ENCODE measurements at places on chromosomes 3 and 15.

- no peak for DNase-seq
These were observed 331 bp downstream of the RNU6-1 start for GRCh38 chr15:67839499-67839928.

- no peak for DNase-seq
These were observed 223.7 kb downstream of the PDZRN3 start for GRCh38 chr3:73401059-73401458.

- DNase-seq = no peak
These were observed 357.9 kb downstream of the LSAMP start for GRCh38 chr3:116087426-116087825.

GRCh38 chr3:188170461-188171459, 16.8 kb downstream of the LPP start:
- no peak for DNase-seq

GRCh38 chr3:188202358-188203138, 48.6 kb downstream of the LPP start:
- DNase-seq = no peak

DNA sequence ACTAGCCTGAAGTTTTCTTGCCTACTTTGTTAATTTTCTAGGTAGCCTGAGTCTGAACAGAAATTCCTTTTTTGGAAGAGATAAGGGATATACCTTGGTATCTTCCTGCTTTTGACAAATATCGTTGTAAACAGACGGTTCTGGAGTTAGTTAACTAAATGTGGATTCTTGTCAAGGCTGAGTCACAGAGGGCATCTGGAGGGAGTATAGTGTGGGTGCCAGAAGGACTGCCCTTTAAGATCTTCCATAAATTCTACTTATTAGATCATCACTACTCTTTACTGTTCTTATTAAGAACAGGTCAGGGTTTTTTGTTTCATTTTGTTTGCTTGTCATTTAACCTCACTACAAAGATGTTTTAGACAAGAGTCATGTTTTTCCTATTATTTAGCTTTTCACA, 125.3 kb upstream of the SKOR1 start:
- no peak for DNase-seq

- DNase-seq = no peak
These were observed 907.8 kb downstream of the NTRK3 start for GRCh38 chr15:87348746-87349145.

DNA sequence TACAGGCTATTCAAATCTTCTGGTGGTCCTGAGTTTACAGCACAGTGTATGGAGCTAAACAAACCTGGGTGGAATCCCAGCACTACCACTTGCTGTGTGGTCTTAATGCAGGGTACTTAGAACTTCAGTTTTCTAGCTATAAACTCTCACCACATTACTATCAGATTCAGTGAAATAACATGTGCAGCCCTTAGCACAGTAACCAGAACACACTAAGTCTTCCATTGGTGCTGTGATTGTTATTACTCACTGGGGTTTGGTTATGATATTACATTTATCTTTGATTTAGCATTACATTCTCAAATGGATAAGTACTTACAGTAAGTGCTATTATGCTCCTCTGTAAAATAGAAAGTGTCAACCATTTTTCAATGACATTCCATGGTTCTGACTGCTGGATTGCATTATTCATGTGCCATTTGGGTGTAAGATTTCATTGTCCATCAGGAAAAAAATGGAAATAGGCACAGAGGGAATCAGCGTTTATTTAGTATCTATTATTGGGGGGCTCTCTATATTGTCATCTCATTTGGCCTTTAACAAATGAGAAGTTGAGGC, 81.9 kb downstream of the PDE8A start:
- no peak for DNase-seq

DNA sequence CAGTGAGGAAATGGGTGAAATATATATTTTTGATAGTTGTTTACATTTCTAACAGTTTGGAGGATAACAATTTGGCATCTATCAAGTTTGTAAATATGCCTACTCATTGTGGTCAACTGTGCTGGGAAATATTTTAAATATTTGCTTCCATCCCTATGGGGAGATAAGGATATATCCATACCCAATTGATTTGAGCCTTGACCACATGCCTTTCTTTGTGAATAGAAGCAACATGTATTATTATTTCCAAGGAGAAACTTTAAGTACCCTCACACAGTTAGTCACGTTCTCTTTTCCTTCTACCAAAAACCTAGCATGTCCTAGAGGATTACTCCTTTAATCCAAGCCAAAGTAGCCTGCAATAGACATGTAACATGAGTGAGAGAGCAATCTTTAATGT, 245.4 kb upstream of the CBLB start:
- no peak for DNase-seq

DNA sequence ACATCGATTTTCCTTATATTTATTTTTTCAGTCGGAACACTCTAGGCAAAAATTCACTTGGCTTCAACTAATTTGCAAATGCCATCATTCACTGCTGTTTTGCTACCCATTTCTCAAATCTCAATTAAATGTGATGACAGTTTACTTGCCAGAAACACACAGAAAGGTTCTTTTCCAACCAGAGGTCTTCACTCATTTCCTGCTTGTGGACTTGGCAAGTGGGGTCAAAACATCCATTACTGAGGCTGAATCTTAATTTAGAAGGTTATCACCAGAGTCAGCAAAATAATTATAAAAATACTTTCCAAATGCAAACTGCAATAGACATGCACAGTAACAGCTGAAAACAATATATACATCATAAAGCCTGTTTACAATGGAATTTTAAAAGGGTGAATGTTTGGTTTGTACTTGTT, 625.4 kb upstream of the TBL1XR1 start:
- no peak for DNase-seq

- DNase-seq = no peak
These were observed 177.6 kb downstream of the KCNAB1 start for GRCh38 chr3:156298014-156298413.

GRCh38 chr3:170839518-170840100, 30.4 kb downstream of the RPL22L1 start:
- no peak for DNase-seq

- no peak for DNase-seq
These were observed 22.4 kb downstream of the GJD2 start for GRCh38 chr15:34732430-34732829.

DNA sequence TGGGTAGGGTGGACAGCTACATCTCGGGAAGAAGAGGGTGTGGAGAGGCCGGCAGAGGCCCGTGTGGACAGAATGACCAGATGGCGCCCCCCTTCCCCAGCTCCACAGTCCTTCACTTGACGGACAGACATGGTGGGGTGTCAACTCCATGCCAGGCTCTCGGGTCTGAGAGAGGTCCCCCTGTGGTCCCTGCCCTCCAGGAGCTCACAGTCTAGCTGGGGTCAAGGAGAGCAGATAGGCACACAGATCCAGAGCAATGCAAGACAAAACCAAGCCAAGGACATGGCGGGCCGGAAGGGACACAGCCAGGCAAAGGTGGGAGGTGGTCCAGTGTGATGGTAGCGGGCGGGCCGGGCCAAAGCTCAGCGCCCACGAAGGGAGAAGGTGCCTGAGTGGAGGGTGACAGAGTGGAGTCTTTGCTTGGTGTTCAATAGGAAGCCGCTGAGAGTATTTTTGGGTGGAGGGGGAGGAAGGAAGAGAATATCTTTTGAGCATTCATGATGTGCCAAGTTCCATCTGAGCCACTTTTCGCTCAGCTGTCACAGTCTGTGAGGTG, 72.1 kb upstream of the SEC13 start:
- DNase-seq = no peak

DNA sequence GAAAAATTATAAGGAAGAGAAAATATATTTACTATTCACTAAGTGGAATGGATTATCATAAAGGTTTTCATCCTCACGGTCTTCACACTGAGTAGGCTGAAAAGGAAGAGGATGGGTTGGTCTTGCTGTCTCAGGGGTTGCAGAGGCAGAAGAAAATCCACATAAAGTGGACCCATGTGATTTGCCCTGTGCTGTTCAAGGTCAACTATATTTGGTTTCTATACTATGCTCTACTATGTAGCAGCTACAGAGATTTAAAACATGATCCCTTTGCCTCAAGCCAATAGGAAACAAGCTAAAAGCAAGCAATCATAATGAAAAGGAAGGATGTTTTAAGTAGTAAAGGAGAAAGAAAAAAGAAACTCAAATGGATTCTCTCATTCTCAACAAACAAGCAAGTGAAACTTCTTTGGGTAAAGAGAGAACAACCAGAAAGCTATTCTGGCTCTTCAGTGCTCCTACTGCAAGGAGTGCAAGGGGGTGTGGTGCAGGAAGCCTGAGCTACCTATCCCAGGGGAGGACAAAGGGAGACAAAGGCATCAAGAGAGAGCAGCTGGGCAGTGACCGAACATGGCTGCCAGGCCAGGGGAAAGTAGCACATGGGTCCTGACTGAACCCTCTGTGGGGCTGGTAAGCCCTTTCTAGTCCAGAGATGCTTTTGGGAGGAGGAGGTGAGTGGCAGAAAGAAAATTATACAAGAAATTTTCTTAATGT, 35.9 kb downstream of the SFMBT1 start:
- no peak for DNase-seq

- no peak for DNase-seq
These were observed 10.6 kb upstream of the P3H2 start for GRCh38 chr3:190131329-190131728.

DNA sequence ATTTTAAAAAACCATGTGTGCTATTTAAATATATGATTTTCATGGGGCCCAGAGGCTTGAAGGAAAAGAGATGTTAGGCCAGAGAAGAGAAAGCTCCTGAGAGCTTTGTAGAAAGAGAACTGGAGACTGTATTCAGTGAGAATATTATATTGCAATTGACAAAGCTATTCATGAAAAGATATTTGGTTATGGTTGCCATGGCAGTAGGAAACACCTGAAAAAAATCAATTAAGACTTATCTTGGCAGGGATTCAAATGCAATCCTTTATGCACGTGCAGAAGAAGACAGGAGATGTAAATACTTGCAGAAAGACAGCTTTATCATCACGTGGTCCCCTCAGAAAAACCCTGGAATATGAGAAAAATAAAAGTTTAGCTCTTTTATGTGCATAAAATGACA, 636.0 kb upstream of the TBL1XR1 start:
- DNase-seq = no peak

- DNase-seq = no peak
These were observed 217.7 kb upstream of the CGNL1 start for GRCh38 chr15:57158589-57158988.

DNA sequence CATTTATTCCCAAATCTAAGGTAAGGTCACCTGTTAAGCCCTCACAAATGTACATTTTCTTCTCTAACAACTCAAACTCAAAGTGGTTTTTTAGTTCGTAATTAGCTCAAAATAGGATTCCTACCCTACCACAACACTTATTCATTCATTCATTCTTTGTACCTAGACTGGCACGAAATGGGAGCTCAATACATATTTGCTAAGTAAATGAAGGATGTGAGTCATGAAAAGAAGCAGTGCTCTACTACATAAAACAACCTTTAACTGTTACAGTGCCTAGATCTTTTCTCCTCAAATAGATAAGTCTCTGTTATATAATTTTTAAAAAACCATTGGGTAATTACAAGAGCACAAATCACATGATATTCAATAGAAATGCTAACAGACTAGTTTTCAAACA, 13.1 kb downstream of the RSL24D1 start:
- no peak for DNase-seq

- DNase-seq = no peak
These were observed 120.5 kb downstream of the LRIG1 start for GRCh38 chr3:66380200-66380932.

DNA sequence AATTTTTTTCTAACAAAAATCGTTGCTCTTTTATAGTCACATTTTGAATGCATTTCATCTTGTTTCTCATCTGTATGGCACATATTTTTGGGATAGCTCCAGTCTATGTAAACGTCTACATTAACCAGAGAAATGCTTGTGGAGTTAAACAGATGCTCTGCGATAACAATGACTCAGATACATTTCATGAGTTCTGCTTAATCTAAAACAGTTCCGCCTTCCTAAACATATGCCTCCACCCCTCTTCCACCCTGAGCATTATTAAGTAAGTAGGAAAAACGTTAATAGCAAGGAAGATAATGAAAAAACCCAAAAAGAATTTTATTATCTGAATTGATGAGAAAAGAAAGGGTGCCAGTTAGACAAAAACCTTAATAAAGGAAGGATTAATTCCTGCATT, 396.1 kb downstream of the TUSC7 start:
- DNase-seq = no peak

DNA sequence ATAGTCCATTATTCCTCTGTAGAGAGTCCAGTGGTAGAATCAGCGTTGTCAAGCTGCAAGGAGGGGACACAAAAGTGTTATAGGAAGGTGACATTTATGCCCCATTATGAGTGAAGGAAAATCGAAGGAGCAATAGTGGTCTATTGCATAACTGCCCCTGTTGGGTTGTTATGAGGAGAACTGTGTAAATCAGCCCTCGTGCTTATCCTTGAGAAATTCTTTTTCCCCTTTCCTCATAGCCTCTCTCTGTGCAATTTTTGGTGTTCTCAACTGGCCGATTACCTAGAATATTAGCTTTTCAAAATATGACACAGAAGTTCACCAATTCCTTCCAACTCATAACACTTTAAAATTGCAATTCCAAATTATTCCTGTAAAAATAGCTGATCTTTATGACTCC, 286.6 kb downstream of the RBMS3 start:
- no peak for DNase-seq

DNA sequence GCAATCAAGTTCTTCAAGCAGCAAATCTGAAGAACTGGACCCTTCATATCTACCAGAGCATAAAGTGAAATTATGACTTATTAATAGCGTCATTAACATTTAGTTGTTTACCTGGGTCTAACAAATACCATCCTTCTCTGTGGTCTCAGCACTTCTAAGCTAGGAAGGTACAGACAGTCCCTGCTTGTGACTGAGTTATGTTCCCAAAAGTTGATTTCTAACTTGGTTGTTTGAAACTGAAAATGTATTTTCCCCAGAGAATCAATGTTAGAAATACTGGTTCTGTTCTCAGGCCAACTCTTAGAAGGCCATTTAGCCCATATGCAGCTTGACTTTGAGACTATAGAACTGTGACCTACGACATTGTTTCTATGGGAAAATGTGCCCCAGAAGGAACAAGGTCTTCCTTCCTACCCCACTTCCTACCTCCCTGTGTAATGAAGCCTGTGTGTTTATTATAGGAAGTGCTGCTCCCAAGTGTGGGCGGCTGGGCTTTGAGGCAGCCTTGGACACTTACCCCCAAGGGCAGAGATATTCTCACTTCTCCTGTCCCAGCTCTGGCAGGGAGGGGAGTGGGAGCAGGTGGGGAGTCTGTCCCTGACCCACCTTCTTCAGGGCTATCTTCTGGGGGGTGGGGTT, 12.2 kb upstream of the MAPK6 start:
- no peak for DNase-seq

DNA sequence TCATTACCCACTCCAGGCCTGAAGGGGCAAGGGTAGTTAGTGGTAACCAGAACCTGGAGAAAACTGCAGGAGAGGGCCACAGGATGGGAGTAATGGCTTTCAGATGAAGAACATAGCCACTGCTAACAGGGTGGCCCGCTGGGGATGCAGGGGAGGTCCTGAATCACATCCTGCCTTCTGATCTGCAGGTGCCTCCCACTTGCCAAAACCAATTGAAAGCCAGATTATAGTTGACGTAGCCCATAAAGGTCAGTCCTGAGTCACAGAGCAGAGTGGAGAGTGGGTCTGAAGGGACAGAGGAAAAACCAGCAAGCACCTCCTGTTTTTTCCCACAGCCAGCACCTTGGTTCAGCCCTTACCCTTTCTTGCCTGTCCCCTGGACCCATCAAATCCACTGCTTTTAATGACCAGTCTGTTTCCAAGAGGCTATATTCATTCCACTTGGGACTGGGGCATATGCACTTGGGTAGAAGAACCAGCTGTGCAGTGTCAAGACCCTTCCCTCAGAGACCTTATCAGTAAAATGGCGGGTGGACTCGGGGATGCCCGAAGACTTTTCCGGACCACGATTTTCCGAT, 646 bp upstream of the SLC35G2 start:
- DNase-seq = no peak
